ENCODE measurements at places on chromosomes 5 and 9. TPM values are rescaled to one million over a fixed set of nuclear protein-coding genes. Genes with fewer than 3 reads are reported as not detected.

GAS1 gene
- 18.3 TPM for total RNA-seq

SCAMP1 gene
- total RNA-seq: 376 TPM

DNA sequence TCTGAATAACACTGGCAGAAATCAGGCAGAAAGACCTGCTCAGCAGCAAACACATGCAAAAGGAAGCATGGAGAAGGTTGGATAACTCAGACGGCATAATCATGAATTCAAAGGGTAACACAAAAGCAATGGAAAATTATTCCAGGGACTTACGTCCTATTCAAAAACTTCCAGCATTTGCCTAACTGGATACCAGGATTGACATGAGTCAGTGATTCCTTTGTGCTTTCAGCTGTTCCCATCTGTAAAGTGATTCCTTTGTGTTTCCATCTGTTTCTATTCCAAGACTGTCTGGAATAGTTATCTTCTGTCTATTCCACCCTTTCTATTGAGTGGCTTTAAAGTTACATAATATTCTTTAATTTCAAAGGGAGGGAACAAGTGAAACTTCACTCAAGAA is 1361.7 kb upstream of the CDH9 start:
- DNase-seq: no peak

PCDHA12 gene
- 11.0 TPM for total RNA-seq

Measured in frontal cortex (tissue), 4 donors.